Tibial nerve (tissue), 4 donors: ENCODE measurements at places on chromosomes 4 and X.

GRCh38 chr4:87005369-87005689, 70.5 kb downstream of the AFF1 start:
- peak overlapping the region; percentile 79 for H3K4me3 ChIP-seq
- H3K27me3 ChIP-seq: no peaks in the 10 kb centered on the region
- DNase-seq: no peak
- H3K36me3 ChIP-seq: no peaks in the 10 kb centered on the region

- no peaks in the 10 kb centered on the region for H3K36me3 ChIP-seq
- H3K27me3 ChIP-seq: peaks cover 12% of the 10 kb centered on the region
- no peaks in the 10 kb centered on the region for H3K4me1 ChIP-seq
- no peak overlapping the region for H3K27ac ChIP-seq
- no peak for DNase-seq
Observed at GRCh38 chrX:52217494-52218160, 32.9 kb downstream of the MAGED4 start.

DNA sequence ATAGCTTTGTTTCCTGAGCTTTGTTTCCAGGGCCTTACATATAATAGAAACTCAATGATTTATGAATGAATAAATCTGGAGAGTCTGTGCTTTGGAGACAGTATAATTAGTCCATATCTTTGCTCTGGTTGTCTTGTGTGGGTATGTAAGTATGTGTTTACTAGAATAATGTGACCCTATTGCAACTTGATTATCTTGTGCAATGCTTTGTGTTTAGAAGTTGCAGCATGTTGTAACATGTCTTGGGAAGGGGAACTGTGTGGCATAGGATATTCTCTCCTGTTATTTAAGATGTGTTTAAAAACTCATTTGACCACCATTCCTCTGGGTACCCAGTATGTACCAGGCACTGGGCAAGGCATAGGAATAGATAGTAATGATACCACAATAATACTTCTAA, 6.1 kb downstream of the SPATA18 start:
- H3K4me3 ChIP-seq: no peak overlapping the region
- H3K36me3 ChIP-seq: no peaks in the 10 kb centered on the region
- no peak overlapping the region for H3K27ac ChIP-seq
- no peaks in the 10 kb centered on the region for H3K4me1 ChIP-seq
- peaks cover 11% of the 10 kb centered on the region for H3K27me3 ChIP-seq

GRCh38 chrX:53122013-53122412, 28.1 kb downstream of the KANTR start:
- H3K27ac ChIP-seq: no peak overlapping the region
- no peak for DNase-seq
- H3K4me3 ChIP-seq: no peak overlapping the region
- H3K4me1 ChIP-seq: peaks cover 8% of the 10 kb centered on the region
- H3K36me3 ChIP-seq: no peaks in the 10 kb centered on the region
- no peaks in the 10 kb centered on the region for H3K27me3 ChIP-seq

DNA sequence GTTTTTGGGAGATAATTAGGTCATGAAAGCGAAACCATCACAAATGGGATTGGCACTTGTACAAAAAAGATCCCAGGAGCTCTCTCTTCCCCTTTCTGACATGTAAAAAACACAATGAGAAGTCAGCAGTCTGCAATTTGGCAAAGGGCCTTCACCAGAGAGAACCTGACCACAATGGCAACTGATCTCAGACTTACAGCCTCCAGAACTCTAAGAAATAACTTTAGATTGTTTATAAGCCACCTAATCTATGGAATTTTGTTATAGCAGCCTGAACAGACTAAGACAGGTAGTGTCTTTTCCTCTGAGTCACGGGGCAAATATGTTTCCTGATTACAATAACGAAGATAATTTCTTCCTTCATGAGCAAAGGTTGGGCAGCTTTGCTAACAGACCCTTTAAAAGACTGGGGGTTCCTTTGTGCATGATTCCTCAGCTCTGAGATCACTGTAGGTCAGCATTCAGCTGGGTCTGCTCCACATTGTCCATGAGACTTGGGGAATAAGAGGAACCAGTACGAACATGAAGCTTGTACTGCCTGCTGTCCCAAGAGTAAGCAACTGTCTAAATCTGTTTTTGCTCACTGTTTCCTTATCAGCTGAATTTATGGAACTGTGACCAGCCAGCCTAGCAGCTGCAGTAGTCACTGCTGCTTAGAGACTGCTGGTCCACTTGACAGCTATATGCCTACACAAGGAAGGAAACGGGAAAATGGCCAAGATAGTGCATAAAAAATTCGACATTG, 191.6 kb downstream of the ANAPC10 start:
- peak; percentile 13 for DNase-seq
- no peaks in the 10 kb centered on the region for H3K27me3 ChIP-seq
- no peak overlapping the region for H3K27ac ChIP-seq

DNA sequence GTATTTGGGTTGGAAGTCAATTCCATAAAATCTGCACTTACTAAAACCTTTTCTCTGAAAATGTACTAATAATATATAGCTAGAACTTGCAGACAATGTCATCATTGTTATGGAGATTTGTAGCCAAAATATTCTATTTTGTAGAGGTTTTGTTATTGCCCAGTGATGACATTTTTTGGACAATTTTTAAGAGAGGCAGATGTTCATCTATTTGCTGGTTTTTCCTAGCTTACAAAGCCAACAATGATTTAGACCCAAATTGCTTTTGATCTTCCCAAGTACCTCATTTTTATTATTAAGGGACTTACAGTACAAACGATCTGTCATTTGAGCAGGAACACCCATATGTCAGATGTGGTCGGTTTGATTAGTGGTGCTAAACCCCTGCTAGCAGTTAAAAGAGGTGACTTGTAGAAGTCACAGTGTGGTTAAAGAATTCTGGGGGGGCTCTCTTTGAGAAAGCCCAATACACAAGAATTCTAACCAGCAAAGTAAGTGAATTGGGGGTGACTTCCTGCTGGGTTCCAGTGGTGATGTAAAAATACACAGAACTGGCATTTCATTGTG, 136.2 kb downstream of the KIT start:
- no peak overlapping the region for H3K27ac ChIP-seq
- H3K36me3 ChIP-seq: no peaks in the 10 kb centered on the region
- no peak overlapping the region for H3K4me3 ChIP-seq
- no peak for DNase-seq

DNA sequence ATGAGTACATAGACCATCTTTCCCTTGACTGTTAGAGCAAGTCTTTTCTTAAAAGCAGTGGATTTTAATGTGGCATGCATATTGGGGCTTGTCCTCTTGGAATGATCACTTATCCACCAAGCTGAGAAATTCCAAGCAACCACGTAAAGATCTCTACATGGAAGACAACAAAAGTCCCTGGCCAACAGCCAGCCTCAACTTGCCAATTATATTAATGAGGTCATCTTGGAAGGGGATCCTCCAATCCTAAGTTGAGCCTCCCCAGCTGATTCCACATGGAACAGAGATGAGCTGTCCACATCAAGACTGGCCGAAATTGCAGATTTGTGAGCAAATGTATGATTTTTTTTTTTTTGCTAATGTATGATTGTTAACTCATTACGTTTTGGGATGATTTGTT, 20.6 kb upstream of the FTHL17 start:
- H3K36me3 ChIP-seq: no peaks in the 10 kb centered on the region
- no peak overlapping the region for H3K27ac ChIP-seq
- H3K4me1 ChIP-seq: no peaks in the 10 kb centered on the region
- H3K27me3 ChIP-seq: no peaks in the 10 kb centered on the region
- no peak for DNase-seq
- no peak overlapping the region for H3K4me3 ChIP-seq

- H3K4me1 ChIP-seq: no peaks in the 10 kb centered on the region
- H3K36me3 ChIP-seq: no peaks in the 10 kb centered on the region
- no peak overlapping the region for H3K27ac ChIP-seq
- no peak overlapping the region for H3K4me3 ChIP-seq
- no peaks in the 10 kb centered on the region for H3K27me3 ChIP-seq
- DNase-seq: no peak
Observed at GRCh38 chr4:17480210-17480927, 31.5 kb downstream of the QDPR start.

DNA sequence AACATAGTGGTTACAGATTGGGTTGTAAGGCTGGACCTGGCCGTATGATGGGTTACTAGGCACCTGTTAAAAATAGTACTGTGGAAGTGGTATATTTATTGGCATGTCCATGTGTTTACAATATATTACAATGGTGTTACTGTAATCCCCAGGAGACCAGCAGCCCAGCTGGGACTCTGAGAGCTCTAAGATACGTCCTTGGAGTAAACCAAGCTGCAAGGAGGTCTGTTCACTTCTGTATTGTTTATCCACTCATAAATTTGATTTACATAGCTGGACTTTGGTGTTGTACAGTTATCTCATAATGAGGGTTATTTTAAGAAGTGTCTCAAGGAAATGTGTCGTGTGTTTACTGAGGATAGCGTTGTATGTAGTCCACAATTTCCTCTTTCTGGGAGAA, 93.8 kb downstream of the TBL1X start:
- no peak overlapping the region for H3K4me3 ChIP-seq
- H3K27ac ChIP-seq: no peak overlapping the region
- no peak for DNase-seq
- H3K27me3 ChIP-seq: no peaks in the 10 kb centered on the region
- no peaks in the 10 kb centered on the region for H3K4me1 ChIP-seq
- H3K36me3 ChIP-seq: no peaks in the 10 kb centered on the region

DNA sequence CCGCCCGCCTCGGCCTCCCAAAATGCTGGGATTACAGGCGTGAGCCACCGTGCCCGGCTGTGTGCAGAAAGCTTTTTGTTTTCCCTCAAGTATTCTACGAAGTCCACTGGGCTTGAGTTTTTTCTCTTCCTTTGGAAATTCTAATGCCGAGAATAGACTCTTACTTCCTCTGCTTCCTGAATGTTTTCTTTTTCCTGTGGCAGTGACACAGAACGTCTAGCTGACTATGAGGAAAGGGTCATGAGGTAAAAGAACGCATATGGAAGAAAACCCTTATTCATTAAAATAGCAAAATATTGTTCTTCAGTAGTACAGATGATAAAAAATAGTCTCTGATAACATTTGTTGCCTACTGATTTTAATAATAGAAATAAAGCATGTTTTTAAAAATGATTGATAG, 4.9 kb upstream of the SLC25A4 start:
- H3K27ac ChIP-seq: no peak overlapping the region
- H3K4me1 ChIP-seq: no peaks in the 10 kb centered on the region
- no peaks in the 10 kb centered on the region for H3K36me3 ChIP-seq

DNA sequence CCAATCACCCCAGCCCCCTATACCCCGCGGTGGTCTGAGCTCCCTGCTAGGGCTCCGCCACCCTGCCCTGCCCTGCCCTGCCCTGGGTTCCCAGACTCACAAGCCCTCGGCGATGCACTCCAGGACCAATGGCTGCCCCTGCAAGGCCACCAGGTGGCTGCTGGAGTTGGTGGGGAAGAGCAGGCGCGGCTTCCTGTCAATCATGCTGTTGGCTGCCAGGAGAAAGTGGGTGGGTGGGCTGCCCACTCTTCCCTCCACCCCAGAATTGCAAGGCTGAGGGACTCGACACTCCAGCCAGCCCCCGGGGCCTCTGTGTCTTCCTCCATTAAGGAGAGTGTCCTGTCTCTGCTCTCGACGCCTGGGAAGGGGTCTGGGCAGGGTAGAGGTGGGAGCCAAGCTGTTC, 15.7 kb downstream of the L1CAM start:
- H3K4me3 ChIP-seq: no peak overlapping the region
- no peaks in the 10 kb centered on the region for H3K27me3 ChIP-seq
- H3K4me1 ChIP-seq: no peaks in the 10 kb centered on the region
- no peak for DNase-seq

- no peaks in the 10 kb centered on the region for H3K36me3 ChIP-seq
- no peaks in the 10 kb centered on the region for H3K27me3 ChIP-seq
- DNase-seq: no peak
- no peaks in the 10 kb centered on the region for H3K4me1 ChIP-seq
- H3K27ac ChIP-seq: no peak overlapping the region
Observed at GRCh38 chr4:120683897-120684540, 238.5 kb downstream of the PRDM5 start.

- no peak for DNase-seq
- no peaks in the 10 kb centered on the region for H3K4me1 ChIP-seq
- H3K27me3 ChIP-seq: no peaks in the 10 kb centered on the region
- no peak overlapping the region for H3K4me3 ChIP-seq
Observed at GRCh38 chr4:176376032-176376614, 56.4 kb downstream of the SPCS3 start.

DNA sequence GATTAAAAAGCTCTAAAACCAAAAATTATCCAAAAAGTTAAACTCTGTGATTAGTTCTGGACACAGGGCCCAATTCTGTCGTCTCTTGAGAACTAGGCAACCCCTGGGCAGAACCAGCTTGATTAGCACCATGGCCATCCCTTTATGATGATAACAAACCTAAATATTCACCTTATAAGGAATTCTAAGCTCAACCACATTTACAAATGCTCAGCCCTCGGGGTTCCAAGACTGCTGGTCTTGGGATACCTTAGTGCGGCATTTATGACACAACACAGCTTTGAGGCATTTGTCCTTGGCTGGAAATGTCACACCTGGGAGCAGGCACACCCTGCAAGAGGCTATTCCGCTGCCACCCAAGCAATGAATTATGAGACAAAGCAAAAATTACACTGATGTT, 27.5 kb upstream of the NAP1L5 start:
- H3K4me3 ChIP-seq: no peak overlapping the region
- no peak overlapping the region for H3K27ac ChIP-seq
- no peaks in the 10 kb centered on the region for H3K4me1 ChIP-seq

DNA sequence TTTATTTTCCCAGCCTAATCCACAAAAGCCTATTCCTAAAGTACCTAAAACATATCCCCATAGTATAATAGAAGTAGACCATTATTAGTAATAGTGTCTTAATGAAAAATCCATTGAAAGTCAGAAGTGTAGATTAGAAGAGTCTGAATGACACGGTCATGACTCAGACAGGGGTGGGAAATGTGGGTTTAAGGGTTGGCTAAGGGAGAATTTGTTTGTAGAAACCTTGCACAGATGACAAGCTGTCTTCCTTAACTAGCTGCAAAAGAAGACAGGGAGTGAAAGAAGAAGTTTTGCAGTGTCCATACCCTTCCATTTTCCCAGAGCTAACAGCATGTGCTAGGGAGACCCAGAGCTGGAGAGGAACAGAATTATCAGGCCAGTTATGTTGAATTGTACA, 242.7 kb upstream of the ETNPPL start:
- no peak for DNase-seq
- H3K36me3 ChIP-seq: no peaks in the 10 kb centered on the region
- H3K27me3 ChIP-seq: no peaks in the 10 kb centered on the region

DNA sequence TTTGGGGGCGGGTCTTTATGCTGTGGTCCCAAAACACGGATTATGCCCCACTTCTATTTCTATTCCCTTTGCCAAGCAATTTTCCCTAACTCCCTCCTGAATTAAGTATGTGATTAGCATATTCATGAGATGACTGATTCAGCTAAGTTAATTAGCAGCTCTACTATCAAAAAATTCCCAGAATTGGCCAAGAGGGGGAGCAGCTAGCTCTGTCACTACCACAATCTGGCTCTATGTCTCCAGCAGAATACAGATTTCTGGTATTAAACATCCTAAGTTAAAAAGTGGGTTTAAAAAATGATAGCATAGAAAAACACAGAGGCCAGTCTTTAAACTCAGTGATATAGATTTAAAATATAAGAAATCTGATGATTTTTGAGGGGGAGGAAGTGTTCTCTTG, 80.3 kb downstream of the GPC4 start:
- peak; percentile 43 for DNase-seq
- peaks cover 3% of the 10 kb centered on the region for H3K4me1 ChIP-seq
- H3K4me3 ChIP-seq: no peak overlapping the region
- H3K36me3 ChIP-seq: no peaks in the 10 kb centered on the region
- peaks cover 3% of the 10 kb centered on the region for H3K27me3 ChIP-seq
- no peak overlapping the region for H3K27ac ChIP-seq
